Activated gamma-delta T cell treated with Interleukin-2 at 50 U/mL for 16 hours (primary cell): ENCODE measurements at places on chromosomes 12 and 14.

DNA sequence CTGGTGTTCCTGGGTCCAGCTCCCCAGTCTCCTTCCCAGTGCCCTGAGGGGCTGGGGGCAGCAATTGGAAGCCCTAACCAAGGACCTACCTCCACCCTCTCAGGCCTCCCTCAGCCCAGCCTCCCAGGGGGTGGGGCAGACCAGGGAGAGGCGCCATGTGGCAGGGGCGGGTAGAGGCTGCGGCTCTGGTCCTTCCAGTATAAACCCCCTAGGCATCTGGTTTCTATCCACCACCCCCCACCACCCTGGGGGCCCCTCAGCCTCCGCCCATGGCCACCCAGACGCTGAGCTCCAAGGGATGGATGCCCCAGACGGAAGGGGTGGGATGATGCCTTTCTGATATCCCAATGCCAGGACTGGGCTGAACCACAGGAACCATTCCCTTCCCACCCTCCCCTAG, 2.8 kb upstream of the SP7 start:
- DNase-seq: no peak

- DNase-seq: no peak
These were observed 637.2 kb downstream of the TMTC2 start for GRCh38 chr12:83323866-83324265.

DNA sequence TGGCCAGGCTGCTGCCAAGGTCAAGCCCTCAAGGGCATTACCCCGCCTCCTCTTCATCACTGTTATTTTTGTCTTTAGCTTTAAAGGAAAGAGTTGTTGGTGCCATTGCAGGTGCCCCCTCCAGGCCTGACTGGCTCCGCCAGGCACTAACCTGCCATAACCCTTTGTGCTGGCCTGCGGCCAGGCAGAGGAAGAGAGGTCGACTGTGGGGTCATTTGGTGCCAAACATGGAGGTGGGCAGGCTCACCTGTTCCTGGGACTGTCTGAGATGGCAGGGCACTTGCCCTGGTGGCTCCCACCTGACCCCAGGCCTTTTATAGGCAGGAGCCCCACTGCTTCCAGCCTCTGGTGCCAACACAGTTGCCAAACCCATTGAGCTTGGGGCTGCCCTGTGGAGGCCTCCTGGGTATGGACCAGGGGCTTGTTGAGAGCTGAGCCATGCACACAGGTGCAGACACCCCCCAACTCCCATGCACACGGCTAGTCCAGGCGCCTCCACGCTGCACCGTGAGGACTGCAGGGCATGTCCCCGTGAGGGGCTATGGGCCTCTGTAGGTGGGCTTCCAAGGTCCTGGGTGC, 29.4 kb upstream of the PLD4 start:
- no peak for DNase-seq

DNA sequence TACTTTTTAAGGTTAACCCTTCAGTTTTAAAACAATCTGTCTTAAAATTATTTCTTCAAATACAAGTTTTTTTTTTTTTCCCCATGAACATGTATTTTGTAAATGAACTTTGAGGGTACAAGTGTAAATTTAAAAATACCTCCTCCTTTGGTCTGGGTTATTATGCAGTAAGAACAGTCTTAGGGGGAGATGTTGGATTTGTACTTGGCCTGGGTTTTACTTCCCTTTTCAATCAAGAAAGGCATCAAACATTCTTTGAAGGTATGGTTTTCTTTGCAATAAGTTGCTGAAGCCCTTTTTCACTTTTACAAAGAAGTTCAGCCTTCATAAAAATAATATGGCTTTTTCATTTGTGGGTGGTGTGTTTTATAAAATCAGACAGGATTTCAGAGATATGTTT, 20.5 kb downstream of the WBP11 start:
- no peak for DNase-seq

GRCh38 chr14:76705214-76705613, 56.1 kb upstream of the VASH1 start:
- no peak for DNase-seq

DNA sequence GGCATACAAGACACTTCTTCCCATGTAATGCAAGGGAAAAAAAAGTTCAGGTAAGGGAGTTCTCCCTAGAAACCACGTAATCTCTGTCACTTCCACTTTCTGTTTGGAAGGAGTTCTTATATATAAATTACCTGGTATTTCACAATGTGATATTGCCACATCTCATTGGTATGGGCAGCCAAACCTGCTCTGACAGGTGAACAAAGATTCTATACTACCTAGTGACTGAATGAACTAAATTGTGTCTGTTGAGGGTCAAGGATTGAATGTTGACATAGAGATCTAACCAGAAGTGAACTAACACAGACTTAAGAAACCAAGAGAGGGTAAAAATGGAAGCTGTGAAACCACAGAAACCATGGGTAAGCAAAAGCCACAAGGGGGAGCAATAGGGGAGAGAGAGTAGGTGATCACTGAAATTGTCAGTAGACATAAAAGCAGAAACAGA, 161.3 kb downstream of the RPL10L start:
- no peak for DNase-seq

DNA sequence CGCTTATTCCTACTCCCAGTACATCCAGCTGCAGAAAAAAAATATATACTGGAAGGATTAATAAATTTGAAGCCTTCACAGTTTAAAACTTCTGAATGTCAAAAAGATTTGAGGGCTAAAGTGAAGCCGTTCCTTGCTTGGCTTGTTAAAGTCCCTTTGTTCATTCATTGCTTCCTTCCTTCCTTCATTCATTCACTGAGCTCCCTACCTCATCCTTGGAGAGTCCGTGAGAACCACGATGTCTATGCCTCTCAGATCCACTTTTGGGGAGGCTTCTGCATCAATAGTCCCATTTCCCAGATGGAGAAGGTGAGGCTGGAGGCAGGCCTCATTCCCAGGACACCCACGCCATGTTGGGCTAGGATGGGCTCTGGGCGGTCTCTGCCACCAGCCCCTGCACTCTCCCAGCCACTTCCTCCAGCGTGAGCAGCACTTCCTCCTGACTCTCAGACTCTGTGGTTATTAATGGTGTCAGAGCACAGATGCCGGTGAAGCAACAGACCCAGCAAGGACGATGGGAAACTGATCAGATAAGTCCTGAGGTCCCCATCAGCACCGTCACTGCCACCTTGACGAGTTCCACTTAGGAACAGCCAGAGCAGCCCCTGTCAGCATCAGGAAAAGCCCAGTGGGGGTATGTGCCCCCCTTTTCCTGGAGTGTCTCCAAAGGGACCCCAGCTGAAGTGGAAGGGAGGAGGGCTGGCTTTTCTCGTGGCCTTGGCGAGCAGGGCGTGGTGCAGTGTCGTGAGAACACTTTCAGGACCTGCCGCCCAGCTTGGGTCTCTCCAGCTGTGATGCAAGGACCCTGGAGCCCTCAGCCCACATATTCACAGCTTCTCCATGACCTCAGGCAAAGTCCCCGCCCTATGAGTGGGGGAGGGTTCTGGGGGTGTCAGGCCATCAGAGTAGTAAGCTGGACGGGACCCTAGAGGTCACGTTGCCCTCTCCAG, 21.2 kb downstream of the ASB2 start:
- peak; percentile 58 for DNase-seq

DNA sequence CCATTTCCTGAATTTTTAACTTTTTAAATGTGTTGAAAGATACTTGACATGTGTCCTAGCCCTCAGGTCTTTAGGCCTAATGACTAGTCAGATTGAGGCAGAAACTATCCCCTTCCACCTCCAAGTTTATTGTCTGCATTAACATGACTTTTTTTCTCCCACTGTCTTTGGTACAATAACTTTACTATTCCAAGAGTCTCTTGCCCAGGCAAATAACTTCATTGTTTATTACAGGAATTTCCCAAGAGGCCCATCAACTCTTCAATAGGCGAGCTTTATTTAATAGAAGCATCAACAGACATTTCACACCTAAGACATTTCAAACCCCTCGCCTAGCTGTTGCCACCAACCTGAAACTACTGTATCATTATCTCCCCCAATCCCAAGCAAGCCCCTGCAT, 10.7 kb downstream of the NFKBIA start:
- no peak for DNase-seq

DNA sequence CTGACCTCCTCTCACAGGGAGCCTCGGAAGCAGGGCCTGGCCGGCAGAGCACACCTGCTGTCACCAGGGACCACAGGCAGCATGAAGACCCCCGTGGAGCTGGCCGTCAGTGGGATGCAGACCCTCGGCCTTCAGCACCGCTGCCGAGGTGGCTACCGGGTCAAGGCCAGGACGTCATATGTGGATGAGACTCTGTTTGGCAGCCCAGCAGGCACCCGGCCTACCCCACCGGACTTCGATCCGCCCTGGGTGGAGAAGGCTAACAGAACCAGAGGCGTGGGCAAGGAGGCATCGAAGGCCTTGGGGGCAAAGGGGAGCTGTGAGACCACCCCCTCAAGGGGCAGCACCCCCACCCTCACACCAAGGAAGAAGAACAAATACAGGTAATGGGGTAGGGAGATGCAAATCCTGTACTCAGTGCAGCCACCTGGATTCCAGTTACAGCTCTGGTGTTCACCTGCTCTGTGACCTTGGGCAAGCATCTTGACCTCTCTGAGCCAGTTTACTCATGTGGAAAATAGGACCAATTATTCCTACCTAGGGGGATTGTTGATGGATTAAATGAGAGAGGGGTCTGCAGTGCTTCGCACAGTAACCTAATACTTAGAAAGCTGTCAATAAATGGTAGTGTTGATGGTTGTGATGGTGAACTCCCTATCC, 1.3 kb downstream of the RITA1 start:
- no peak for DNase-seq

DNA sequence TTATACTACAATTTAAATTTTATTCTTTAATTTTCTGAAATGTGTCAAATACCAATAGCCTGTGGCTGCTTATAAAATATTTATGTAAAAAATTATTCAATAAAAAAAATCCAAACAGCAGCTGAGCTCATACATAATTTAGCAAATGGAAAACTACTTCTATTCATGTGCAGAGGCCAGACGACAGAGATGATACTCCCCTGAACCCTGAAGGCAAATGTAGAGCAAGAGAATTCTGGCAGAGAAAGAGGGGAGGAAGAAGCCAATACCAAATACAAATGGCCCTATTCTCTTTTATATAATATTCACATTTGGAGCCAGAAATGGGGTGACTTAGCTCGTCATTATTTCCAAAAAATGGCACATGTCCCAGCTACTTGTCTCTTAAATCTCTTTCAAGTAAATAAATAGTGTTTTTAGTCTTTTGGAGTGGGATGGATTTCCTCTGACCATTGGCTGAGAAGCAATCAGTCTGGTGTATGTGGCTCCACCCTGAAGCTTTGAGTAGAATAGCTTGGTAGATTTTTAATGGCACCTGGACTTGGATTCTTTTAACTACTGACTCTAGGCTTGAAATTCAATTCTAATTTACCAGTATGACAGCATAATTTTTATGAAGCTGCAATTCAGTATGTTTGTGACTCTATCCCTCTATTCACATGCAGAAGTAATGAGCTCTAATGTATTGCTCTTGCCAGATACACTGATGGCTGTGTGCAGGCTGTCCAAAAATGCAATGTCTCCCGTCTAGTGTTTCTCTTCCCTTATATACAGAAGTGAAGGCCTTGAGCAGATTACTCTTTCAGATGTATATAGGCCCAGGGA, 113.4 kb upstream of the SCAF11 start:
- DNase-seq: no peak

DNA sequence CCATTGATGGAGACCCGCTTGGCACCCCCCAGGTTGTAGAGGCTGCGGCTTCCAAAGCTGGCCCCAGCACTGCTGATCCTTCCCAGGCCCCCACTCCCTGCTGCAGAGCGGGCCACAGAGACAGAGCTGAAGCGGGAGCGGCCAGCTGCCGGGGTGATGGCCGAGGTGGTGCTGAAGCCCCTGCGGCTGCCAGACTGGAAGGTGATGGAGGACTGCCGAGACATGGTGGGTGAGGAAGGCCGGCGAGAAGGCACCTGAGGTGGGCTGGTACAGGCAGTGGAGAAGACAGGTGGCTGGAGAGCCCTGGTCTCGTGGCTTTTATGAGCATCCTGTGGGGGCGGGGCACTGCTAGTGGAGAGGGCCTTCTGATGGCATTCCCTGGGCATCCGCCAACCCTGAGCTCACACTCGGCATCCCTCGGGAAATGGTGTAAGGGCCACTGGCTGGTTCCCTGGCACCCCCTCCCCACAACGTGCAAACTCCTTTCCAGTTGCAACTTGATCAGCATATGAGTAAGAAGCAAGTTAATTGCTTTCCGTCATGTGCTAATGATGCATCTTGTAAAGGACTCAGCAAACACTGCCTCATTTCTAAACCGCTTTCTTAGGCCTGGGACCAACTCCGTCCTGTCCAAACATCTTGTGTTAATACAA, at the start of gene KRT75:
KRT75 (minus strand) TSS at position 291 of the 653 bp plus-strand sequence; CDS start at position 224, 67 bp downstream.
- no peak for DNase-seq

GRCh38 chr12:57268264-57268663, 17.3 kb upstream of the STAC3 start:
- no peak for DNase-seq

GRCh38 chr12:1584326-1584725, 10.1 kb downstream of the FBXL14 start:
- DNase-seq: no peak

DNA sequence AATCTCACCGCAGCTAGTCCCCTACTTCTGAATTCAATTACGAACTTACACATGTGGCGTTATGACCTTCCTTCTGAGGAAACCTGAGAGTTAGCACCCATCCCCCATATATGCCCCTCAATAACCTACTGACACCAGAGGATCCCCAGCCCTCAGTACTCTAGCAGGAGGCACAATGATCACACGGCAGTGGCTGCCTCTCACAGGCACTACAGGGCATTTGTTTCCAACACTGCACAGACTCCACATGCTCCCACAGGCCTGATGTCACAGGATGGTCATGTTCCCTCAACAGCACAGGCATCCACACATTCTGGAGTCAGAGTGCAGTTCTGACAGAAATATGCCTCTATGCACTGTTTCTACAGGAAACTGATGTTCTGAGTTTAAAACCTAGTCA, 17.4 kb downstream of the PPP1CC start:
- DNase-seq: no peak

GRCh38 chr12:65899241-65899640, 75.0 kb downstream of the HMGA2 start:
- no peak for DNase-seq

GRCh38 chr14:68788275-68788995, 4.4 kb downstream of the ZFP36L1 start:
- no peak for DNase-seq

DNA sequence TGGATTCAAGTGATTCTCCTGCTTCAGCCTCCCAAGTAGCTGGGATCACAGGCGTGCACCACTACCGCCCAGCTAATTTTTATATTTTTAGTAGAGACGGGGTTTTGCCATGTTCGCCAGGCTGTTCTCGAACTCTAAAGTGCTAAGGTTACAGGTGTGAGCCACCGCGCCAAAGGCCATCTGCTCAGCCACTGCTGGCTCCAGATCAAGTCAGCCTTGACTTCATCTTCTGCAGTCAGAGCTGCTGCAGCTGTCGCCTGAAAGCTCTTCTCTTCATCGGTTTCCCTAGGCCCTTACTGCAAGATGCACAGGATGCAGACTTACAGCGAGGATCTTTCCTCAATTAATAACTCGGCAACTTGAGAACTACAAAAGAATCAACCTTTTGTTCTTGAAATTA, 66.8 kb downstream of the CLIP1 start:
- no peak for DNase-seq

GRCh38 chr14:75341620-75342019, 63.0 kb downstream of the FOS start:
- no peak for DNase-seq

GRCh38 chr12:116978791-116979508, 68.2 kb downstream of the FBXW8 start:
- no peak for DNase-seq
